ENCODE measurements at places on chromosomes 13 and 19.

DNA sequence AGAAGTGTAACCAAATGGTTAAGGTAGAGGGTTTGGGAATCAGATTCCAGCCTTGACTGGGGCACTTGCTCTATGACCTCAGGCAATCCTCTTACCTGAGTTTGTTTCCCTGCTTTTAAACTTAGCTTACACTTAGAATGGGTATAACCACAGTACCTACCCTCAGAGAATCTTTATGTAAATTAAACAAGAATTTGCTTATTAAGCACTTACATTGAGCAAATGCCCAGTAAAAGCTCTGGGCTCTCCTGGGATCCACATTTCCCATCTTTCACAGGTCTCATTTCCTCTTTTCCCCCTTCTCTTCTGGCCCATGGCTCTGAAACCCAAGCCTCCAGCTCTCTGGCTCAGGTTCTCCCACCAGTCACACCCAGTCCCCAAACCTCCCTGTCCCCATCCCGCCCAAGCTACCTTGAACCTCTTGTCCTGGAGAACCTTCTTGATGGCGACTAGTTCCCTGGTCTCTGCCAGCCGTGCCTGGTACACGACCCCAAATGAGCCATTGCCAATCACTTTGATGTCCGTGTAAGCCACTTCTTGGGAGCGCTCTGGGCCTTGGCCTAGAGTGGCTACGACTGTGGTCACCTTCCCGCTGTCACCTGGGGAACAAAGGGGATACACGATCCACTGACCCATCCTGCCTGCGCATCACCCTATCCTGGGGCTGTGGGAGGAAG is 2.7 kb downstream of the GSK3A start:
- DNase-seq, result no peak

DNA sequence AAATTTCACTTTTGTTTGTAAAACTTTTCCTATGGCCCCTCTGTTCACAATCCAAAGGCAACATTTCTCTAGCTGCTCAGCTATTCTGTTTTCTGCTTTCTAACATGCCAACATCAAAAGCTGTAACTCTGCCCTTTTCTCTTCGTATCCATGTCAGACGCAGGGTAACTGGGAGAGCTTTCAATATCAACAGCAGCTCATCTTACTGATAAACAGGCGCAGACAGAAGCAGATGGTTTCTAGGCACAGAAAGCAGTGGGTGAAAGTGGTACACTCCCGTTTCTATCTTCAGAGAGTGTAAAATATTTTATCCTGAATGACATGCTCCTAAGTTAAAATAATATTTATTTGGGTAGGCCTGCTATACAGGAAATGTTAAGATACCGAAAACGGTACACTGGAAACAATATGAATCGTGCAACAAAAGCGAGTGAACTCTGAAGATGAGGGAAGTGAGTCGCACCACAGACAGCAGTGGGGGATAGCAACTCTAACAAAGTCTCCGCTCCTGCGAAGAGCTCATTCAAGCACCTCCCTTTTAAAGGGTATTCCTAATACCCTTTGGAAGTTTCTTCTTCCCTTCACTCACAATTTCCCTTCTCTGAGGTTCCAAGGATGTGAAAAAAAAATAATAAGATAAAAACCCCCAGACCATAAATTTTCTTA is 798.3 kb downstream of the GPC5 start:
- no peak for DNase-seq

- DNase-seq, result no peak
These were observed 76.9 kb downstream of the COL4A1 start for GRCh38 chr13:110229905-110230563.

DNA sequence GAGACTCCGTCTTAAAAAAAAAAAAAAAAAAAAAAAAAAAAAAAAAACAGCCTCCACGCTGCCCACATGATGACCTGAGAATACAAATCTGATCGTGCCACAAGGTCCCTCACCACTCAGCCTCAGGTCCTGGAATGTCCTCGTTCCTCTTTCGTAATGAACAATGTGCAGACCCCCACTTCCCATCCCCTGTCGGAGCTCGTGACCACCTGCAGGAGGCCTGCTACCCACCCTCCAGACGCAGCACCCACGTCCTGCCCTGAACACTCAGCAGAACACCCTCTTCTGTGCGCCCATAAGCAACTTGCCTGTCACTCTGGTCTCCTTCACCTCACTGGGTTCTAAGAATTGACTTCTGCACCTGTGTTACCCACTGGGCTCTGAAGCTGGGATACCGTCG is 166.4 kb downstream of the KATNAL1 start:
- no peak for DNase-seq

- DNase-seq, result no peak
These were observed 277.3 kb downstream of the FOXO1 start for GRCh38 chr13:40389081-40389641.

- no peak for DNase-seq
These were observed 4.1 kb downstream of the ZNF536 start for GRCh38 chr19:30376272-30376671.

DNA sequence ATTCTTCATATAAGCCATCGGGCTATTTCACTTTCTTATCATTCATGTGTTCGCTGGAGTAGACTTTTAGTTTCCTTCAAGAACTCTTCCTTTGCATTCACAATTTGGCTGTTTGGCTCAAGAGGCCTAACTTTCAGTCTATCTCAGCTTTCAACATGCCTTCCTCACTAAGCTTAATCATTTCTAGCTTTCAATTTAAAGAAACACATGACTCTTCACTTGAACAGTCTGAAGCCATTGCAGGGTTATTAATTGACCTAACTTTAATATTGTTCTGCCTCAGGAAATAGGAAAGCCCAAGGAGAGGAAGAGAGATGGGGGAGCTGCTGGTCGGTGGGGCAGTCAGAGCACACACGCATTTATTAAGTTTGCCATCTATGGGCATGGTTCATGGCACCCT is 158.1 kb downstream of the SUCLA2 start:
- no peak for DNase-seq
